ENCODE measurements at places on chromosomes 1 and 21.
A peak's percentile ranks its signal among the peaks of the same experiment; 100 is the strongest.

DNA sequence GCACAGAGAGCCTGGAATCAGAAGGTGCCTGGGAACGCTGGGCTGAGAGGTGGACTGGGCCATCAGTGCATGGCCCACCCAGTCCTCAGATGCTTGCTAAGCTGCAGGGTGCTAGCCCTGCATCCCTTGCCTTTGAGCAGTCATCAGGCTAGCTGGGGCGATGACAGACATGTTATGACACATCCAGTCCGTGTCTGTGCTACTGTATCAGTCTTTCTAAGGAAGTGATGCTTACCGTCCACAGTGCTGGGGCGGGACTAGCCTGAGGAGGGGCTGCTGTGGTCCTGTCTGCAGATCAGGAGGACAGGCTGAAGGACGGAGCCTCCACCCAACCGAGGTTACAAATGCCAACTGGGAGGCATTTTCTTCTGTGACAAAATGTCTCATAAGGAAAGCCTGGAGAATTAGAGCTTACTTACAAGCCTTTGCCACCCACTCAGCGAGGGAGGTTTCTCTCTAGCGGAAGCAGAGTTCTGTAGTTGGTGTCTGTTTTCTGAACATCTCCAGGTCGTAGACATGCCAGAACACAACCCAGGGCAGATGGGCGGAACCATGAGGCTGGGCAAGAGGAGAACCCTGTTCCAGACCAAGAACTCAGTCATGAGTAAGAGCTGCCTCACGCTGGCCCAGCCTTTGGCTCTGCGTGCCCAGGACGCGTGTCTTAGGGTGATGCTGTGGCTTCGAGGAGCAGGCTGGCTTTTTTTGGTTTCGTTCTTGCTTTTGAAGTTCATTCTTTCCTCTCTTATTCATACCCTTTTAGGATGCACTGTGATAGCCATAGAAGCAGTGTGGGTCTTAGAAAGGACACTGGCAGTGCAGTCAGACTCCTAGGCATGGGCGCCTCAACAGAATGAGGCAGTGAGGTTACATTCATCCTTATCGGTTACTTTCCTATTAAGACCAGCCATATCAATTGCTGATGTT lies 14.3 kb downstream of the SLFNL1 start:
- no peak for DNase-seq

- DNase-seq: no peak
Observed at GRCh38 chr1:24052220-24052619, 59.7 kb downstream of the MYOM3 start.

DNA sequence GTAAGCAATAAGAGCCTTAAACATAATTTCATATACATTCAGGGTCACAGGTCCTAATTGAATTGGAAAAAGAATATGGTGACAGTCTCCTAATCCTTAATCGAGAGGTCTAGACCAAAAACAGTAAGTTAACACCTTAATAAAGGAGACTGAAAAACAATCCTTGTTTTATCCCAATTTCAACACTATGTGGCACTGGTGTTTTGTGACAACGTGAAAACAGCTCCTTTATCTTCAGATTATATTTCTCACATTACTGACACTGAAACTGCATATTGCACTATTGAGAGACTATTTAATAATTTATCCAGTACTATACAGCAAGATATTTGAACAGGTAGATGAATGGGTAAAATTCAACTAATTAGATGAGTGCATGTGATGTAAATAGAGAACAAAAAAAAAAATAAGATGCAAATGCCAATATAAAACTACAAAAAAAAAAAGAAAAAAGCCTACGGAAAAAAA lies 34.1 kb downstream of the TP53BP2 start:
- no peak for DNase-seq

GRCh38 chr1:182484067-182484466 lies 34.1 kb downstream of the RGSL1 start:
- no peak for DNase-seq

DNA sequence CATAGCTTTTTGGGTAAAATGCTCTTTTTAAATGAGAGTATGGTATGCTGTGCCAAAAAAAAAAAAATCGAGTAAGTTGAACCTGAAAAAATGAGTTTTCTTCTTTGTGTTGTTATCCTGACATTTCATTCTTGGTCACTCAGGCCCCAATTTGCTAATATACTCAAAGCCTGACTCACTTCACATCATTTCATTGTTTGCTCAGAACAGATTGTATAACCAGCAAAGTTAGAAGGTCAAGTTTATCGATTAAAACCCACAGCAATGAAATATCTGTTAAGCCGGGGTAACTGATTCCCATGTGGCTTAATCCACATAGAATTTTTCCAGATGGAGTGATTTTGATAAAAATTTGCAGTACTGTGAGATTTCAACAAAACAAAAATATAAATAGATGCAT lies 363.7 kb downstream of the NEGR1 start:
- DNase-seq: no peak

- no peak for DNase-seq
Observed at GRCh38 chr1:156947127-156947526, 26.7 kb downstream of the LRRC71 start.

GRCh38 chr1:160439718-160440117 lies 39.4 kb downstream of the VANGL2 start:
- no peak for DNase-seq

- no peak for DNase-seq
Observed at GRCh38 chr1:45820788-45821187, 17.4 kb downstream of the MAST2 start.

- DNase-seq: peak; percentile 71
Observed at GRCh38 chr1:27603309-27603680, 649 bp downstream of the AHDC1 start.

- no peak for DNase-seq
Observed at GRCh38 chr1:107877745-107878144, 87.2 kb downstream of the VAV3 start.
